ENCODE measurements at places on chromosomes 4 and X.

- DNase-seq = no peak
These were observed 135.0 kb upstream of the TENT5D start for GRCh38 chrX:80285131-80285773.

DNA sequence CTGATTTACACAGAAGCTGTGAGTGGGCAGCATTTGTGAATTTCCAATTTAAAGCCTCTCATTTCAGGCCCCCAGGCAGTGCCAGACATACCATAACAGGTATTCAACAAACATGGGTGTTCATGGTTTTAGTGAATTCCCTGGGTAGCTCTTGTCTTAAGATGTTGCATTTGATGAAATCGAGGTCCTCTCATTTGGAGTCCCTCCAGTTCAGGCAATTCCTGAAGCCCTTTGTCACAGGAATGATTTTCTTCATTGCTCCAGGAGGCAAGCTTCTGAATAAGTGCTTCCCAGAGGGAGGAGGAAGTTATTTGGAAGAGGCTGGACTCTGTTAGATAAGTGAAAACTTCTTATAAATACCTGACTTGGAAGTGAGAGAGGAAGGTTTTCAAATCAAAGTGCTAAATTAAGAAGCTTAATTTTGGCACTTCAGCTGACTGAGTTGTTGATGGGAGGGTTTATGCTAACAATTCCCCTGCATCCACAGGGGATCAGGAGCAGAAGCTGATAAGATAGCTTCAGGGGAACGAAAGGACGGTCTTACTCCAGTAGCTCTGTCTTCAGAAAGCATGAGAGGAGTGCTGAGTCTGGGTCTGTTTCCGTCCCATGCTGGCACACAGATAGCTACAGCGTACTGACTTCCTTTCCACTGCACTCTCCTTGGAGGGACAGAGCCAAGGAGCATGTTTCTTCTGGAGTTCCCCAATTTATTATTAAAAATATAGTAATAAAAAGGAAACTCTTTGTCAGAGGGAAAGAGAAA, 543.1 kb downstream of the GBA3 start:
- no peak for DNase-seq

DNA sequence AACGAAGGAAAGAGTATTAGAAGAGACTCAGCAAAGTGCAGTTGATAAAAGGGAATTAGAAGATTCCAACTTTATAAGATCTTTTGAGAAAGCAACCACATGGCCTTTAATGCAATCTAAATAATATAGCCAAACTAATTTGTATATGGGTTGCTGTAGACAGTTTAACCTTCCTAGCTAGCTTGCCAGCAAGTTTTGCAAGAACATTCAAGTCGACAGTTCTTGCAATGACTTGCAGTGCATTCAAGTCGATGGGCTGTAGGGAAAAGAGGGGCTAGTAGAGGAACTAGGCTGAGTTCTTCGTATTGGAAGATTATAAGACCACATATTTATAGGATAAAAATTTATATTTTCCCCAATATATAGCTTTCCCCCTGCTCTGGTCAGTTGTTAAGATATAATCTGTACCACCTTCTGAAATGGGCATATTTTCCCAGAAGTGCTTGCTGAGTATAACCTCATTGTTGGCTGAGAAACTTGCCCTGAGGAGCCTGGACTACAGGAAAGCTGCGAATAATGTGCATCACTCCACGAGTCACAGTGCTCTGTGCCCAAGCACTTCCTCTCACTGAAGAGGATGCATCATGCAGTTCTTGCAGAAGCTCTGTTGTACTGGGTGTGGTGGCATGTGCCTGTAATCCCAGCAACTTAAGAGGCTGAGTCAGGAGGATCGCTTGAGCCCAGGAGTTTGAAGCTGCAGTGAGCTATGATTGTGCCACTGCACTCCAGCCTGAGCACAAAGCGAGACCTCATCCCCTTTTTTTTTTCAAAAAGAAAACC, 56.7 kb downstream of the DOCK11 start:
- DNase-seq = no peak

GRCh38 chr4:153646978-153647377, 37.1 kb upstream of the TLR2 start:
- no peak for DNase-seq

- DNase-seq = no peak
These were observed 1125.8 kb downstream of the STIM2 start for GRCh38 chr4:27986476-27986875.

- no peak for DNase-seq
These were observed 338.7 kb downstream of the FBXW7 start for GRCh38 chr4:152197211-152197610.

- no peak for DNase-seq
These were observed 121.4 kb upstream of the PDE5A start for GRCh38 chr4:119750048-119750447.

DNA sequence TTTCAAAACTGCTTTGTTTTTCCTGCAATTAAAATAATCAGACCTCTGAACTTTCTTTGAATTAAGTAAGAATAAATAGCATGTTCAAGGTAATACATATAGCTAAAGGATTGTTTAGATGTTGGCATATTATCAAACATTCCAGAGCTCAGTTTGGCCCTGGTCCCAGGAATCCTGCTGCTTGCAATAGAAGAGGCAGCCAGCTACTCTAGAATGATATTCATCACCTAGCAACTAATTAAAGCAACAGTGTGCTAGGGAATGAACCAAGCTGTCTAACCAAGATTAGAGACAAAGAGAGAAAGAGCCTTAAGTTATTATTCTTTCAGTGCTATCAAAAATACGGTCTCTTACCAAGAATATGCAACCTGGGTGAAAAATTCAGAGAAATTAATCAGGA, 460.9 kb downstream of the GABRG1 start:
- peak; percentile 36 for DNase-seq
